ENCODE measurements at places on chromosomes 3 and 15.

- no peak for DNase-seq
These were observed 51.0 kb upstream of the ARL8B start for GRCh38 chr3:5071061-5071460.

GRCh38 chr15:63051156-63052066, 8.9 kb downstream of the TPM1 start:
- peak; percentile 86 for DNase-seq

DNA sequence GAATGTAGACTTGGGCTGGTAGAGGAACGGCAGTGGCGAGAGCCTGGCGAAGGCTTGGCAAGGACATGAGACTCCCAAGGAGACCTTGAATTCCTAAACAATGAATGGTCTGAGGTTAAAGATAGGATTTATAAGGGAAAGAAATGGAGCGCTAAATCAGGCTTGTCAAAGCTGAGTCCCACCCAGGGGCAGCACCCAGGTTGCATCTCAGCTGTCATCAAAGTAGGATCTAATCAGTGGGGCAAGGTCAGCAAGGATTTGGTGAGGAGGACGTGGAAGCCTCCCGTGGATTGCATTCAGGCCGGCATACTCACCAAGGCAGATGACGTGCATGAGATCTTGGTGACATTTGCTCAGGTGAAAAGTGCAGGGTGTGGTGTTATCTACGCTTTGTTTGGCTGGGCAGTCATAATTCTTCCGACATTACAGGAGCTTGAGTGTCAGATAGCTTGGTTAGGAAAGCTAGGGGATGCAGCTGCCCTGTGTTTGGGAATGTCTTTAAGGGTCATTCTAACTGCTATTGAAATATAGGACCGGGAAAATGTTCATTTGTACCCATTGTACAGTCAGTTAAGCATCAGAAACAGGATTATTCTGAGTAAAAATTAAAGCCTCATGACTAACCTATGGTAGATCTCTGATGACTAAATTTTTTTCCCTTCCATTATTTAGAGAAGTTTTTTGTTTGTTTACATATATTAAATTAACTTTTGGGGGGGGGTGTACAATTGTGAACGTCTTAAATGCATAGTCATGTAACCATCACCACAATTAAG, 99.4 kb upstream of the TSC22D2 start:
- no peak for DNase-seq

GRCh38 chr3:114144909-114145688, 33.8 kb downstream of the DRD3 start:
- no peak for DNase-seq

GRCh38 chr3:23735062-23735461, 70.7 kb upstream of the UBE2E1 start:
- no peak for DNase-seq

DNA sequence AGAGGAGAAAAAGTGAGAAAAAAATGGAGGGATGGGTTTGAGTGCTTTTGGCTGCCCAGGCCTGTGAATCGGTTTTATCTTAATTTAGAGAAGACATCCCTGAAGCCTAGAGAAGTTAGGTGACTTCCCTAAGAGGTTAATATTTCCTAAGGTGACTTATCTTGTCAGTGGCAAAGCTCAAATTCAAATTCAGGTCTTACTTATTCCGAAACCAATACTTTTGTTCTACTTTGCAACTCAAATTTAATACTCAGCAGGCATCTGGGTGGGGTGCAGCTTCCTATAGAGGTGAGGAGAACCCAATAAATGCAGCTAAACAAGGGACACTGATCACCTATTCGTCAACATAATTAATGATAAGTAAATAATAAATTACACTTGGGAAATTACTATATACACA, 54.9 kb upstream of the MYRIP start:
- no peak for DNase-seq

DNA sequence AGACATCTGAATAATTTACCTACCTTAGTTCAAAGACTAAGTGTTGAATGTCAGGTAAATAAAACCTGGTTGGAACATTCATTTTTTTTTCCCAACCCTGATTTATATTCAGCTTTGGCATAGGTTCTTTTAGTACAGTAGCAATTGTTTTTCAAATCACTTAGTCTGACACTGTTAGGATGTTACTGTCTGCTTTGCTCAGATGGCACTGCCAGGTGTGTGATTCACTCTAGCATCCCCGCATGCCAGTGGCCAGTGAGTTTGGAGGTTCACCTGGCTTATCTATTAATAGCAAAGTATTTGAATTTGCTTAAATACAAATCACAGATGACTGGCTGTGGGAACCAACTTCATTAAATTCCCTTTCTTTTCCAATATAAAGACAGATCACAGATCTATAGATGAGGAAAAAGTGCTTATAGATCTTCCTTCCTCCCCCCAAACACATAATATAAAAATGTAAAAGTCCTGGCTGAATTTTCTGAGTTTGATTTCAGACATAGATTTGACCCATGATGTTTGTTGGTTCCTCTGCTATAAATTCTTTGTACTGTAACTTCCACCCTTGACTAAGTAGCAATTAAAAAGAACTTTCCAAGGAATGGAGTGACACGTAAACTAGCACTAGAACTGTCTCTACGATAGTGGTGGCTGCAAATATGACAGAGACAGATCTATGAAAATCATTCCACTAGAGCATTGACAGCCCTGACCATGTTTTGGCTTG, 3.9 kb downstream of the THBS1 start:
- DNase-seq: no peak

DNA sequence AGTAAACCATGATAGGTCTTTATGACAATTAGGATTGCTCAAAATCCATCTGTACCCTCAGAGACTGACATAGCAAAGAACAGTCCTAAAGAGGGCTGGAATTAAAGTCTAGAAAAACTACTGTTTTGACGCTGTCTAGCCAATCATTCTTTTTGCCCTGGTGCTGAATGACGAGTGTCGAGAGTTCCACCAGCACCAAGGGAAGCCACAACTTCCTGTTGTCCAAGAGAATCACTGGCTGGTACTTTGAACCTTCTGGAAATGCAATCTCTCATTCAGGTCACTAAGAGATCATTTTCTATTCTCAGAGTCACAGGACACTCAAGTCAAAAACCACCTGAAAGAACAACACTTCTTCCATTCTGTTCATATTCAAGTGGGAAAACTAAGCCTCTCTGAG, 37.7 kb downstream of the FBN1 start:
- DNase-seq: no peak

DNA sequence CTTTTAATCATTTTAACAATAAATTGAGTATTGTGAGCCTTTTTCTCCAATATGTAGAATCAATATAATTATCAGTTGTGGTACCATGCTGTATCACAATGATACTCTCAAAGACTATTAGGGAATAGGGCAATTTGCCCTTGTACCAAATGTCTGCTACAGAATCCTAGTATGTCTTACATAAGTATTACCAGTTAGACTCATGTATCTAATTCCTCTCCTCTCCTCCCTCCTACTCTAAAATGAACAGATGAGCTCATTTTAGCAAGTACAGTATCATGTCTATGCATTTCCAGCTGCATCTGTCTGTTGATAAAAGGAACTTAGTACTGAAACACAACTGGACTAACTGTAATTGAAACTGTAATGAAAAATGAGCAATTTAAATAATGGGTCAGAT, 124.3 kb upstream of the ATP11B start:
- DNase-seq: no peak

- peak; percentile 19 for DNase-seq
These were observed 234.8 kb downstream of the CHST2 start for GRCh38 chr3:143354342-143354741.

- no peak for DNase-seq
These were observed 11.7 kb upstream of the ADAMTS17 start for GRCh38 chr15:100353449-100353848.

DNA sequence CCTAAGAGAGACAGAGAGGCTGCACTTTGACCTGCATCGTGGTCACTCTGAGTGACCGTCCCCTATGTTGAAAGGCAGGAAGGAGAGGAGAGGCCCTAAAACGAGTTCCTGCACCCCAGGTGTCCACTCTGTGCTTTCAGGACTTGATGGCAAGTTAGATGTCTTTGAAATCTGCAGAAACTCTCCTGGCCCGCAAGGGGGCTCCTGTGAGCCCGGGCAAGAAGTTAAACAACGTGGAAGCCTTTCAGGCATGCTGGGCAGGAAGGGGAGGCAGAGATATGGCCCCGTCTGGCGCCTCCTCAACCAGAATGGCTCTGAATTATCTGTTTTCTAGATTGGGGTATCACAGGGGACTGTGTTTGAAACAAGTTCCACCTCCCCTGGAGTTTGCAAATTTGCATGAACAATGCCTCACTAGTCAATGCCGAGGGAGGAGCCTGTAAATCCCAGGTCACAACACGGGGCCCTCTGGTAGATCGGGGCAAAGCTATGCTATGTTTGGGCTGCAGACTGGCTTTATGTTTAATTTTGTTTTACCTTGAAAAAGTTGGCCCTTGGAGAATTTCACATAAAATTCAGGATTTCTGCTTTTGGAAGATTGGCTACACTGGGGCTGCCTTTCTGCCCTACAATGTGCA, 9.8 kb downstream of the CTXND1 start:
- DNase-seq: peak; percentile 15

- no peak for DNase-seq
These were observed 7.3 kb downstream of the B3GNT5 start for GRCh38 chr3:183260167-183260904.

- no peak for DNase-seq
These were observed 90.6 kb downstream of the EEFSEC start for GRCh38 chr3:128243602-128244504.

DNA sequence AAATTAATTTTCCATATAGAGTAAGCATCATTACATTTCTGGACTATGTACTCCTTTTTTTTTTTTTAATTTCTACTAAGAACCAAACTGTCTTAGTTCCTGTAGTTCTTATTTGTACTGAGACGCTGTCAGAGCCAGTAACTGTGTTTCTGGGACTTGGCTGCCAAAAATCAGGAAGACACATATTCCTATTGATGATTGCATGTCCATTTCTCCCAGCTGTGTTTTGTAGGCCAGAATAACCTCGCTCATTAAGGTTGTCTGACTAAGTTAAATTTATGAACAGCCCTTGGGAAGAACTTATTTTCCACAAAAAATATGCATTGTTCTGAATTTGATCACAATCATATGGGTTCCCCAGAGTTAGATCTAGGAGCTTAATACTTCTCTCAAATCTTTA, 29.5 kb downstream of the PLSCR5 start:
- DNase-seq: no peak

- DNase-seq: no peak
These were observed 9.9 kb downstream of the CAPN7 start for GRCh38 chr3:15215996-15216395.

- DNase-seq: no peak
These were observed 214.5 kb downstream of the SLC9A9 start for GRCh38 chr3:143633816-143634215.

GRCh38 chr3:195257454-195258448, 13.2 kb downstream of the XXYLT1 start:
- DNase-seq: no peak

GRCh38 chr3:56800130-56800831, 1.5 kb downstream of the ARHGEF3 start:
- DNase-seq: no peak

DNA sequence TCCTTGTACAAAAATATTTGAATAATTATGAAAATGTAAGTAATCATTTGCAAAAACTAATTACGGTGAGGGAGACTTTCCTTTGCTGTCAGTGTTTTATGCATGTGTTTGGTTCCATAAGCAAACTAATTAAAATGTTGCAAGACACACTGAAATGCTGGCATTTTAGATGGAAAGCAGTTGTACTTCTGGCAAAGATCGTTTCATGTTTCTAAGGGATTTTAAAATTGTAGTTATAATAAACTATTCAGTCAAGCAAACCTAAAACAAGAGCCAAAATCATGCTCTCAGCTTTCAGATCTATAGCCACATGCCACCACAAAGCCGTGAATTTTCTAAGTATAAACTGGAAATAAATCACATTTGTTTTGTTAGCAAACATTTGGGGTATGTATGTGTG, 240.1 kb upstream of the ZNF385D start:
- no peak for DNase-seq

DNA sequence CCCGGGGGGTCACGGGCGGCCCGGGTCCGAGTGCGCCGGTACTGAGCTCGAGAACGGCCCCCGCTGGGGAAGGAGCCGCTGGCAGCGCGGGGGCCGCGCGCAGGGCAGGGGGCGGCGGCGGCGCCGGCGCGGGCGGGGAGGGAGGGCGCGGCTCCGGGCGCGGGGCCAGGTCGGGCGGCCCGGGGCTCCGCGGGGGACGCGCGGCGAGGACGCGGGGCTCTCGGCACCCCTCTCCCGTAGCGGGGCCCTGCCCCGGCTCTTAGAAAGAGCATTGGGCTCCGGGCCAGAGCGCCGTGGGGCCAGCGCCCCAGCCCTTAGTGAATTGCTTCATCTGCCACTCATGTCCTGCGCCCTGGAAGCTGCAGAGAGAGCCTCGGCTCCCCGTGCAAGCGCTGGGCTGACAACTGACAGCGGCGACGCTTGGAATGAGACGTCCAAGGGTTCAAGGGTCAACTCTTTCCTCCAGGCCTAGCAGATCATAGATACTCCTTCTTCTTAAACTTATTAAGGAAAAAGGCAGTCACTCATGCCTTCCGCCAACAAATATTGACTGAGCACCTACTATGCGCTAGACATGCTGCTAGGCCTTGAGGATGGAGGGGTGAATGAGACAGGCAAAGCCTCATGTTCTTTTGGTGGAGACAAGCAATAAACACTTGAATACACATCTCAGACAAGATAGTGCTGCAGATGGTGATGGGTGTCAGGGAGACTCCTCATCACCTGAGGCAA, 140.8 kb downstream of the SMAD6 start:
- no peak for DNase-seq

DNA sequence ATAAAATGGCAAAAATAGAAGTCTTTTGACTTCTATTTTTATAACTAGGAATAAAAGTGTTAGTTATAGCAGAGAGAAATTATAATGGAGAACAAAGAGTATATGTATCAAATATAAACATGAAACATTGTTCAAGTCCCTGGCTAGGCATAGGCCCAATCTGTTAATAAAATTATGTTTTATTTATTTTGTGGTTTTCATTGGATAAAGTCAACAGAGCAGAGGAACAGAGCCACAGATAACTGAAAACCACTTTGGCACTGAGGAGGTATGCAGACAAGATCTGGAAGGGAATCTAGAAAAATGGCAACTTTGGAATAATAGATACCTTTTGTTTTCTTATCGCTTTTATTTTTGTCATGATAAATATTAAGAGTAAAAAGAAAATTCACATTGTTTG, 50.4 kb upstream of the ICE2 start:
- no peak for DNase-seq

DNA sequence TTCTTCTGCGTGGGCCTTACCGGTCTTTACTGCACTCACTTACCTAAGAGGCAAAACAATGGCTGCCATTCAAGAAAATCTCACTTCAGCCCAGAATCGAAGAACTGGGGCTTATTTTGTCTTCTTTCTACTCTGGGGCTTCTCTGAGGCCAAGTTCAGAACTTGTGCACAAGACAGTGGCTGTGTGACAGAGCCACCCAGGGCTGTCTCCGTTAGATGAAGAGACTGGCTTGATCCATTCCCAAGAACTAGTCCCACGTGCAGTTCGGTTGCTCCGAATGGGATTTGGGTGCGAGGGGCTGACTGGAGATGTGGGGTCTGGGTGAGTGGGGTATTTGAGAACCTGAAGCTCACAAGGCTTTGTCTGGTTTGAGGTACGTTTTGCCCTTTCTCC, 795 bp upstream of the TCF12 start:
- no peak for DNase-seq

Measured in hematopoietic multipotent progenitor cell treated with erythropoietin and hydrocortisone succinate and interleukin-3 and kit ligand, for 15 days (in vitro differentiated cells).